Hippocampal formation (tissue), 2 donors: ENCODE measurements at places on chromosomes 5 and 9.

DNA sequence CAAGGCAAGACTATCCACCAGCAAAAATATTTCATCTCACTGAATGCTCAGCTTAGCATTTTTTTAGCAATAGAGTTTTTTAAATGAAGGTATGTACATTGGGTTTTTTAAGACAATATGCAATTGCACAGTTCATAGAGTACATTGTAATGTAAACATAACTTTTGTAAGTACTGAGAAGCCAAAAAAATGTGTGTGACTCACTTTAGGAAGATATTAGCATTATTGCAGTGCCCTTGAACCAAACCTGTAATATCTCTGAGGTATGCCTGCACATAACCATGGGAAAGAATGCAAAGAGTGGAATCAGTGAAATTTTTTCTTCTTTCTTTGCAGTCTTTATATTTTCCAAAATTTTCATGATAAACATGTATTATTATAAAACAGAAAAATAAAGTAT lies 1533.3 kb upstream of the WWC1 start:
- DNase-seq = no peak

DNA sequence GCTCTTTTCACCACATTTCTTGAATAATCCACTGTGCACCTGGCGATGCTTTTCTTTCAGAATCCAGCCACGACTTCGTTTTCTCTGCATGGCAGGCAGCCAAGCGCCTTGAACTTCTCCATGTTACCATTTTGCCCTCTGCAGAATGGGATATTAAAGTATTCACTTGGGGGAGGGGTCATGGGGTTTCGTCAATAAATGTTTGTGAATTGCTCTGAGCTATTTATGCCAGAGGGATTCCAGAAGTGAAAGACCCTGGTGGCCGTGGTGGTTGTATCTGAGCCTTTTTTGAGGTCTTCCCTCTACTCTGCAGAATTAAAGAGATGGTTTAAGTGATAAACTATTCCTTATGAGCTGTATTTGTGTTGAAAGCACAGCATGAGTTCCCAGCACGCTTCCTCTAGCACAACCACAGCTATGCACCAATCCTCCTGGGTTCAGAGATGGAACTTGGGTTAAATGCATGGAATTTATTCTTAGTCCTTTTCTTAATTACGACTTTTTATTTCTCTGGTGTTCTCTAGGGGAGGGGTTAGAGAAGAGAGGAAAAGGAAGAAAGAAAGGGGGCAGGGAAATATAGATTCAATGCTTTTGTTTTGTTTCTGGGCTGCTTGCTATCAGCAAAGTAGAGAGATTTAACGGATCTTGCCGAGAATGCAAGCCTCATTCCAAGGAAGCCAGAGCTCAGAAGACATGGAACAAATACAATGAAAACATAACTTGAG lies 478.2 kb upstream of the TNC start:
- no peak for DNase-seq

DNA sequence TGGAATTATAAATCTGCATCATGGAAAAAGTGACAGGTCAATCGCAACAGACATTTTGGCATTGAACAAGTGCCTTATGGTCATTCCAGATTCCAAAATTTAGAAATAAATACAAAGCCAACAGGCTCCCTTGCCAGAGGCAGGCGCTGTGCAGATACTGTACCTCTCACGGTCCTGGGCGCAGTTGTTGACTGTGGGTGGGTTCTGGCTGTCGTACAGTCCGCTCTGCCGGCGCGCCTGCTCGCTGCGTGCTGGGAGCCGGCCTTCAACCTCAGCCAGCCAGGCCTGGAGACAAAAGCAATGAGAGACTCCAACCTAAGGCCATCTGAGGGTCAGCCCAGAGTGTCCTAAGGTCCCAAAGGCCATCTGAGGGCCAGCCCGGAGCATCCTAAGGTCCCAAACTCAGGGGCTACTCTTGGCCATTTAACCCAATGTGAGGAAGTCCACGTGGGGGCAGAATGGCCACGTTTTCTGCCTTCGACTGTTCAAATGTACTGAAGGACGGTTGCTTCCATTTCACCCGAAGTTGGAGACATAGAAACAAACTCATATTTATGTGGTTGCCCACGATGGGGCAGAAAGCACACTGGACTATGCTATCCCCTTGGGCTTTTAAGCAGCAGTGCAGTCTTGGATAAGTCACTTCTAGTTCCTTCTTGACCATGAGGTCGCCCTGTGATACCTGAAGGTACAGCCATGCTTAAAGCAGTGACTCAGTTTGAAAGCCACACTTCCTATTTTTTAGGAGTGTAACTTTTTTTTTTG lies 65.2 kb downstream of the USP20 start:
- DNase-seq = no peak

DNA sequence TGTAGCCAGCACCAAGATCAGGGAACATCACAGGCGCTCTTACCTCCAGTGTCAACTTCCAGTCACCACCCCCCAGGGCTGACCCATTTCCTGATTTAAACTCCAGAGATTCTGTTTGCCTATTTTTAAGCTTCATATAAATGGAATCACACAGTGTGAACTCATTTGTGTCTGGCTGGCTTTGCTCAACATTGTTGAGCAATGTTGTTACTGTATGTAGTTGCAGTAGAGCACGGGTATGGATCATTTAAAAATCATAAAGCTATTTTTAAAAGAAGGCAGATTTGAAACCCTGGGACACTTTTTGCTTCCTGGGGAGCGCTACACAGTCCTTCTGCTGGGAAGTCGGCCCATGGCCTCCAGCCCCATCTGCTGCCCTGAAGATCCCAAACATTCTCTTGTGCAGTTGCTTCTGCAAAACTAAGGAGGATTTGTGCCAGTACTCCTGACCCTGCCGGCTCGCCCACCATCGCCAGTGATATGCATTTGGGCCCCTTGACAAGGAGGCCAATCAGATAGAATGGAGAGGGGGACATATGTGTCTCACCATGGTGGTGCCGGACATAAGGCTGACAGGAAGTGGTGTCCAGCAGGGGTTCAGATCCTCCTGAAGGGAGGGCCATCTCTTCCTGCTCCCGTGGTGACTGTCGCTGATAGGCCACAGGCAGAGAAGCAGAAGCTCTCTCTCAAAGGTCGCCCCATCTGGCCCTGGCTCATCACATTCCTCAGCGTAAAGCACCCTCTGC lies 13.3 kb downstream of the DCANP1 start:
- DNase-seq = no peak

DNA sequence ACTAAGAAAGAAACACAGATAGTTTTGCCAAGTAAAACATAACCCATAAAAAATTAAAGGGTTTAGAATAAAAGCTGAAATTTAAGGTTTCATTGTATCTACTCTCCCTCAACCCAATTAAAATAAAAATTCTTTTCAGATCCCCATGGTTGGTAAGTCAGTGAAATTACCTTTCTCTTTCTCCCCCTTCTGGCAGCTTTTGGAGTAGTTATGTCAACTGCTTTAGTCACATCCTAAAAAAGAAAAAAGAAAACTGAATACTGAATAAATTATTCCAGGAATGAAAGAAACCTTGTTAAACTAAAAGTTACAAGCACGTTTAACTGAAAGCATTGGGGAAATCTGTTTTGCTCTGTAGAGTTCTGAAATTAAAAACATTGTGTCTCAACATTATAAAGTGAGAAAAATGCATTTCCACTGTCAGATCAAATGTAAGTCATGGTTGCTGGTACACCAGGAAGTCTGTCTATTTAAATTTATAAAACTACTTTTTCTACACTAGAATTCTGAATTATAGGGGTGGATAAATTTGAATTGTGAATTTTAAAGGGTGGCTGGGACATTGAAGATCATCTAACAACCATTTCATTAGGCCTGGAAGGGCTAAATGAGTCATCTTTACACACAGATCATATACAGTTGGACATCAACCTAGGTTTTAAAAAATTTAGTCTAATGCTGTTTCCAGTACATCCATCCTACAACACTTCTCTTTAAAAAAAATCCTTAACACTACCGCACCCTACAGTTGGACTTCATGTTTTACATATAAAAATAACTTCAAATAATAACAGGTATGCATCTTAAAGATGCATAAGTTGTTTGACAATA lies 24.7 kb downstream of the PSIP1 start:
- DNase-seq = no peak

DNA sequence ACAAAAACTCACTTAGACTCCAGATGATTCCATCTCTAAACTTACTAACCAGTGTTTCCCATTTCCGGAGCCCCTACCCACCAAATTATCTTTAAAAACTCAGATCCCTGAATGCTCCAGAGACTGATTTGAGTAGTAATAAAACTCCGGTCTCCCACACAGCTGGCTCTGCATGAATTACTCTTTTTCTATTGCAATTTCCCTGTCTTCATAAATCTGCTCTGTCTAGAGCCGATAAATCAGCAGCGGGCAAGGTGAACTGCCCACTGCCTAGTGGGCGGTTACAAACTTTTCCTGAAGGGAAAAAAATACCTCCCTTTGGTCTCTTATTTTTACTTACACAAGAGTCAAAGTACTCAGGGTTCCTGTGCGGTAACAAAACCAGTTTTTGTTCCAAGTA lies 624.4 kb upstream of the RORB start:
- DNase-seq = no peak

- no peak for DNase-seq
These were observed 556 bp downstream of the MTREX start for GRCh38 chr5:55308254-55308836.

DNA sequence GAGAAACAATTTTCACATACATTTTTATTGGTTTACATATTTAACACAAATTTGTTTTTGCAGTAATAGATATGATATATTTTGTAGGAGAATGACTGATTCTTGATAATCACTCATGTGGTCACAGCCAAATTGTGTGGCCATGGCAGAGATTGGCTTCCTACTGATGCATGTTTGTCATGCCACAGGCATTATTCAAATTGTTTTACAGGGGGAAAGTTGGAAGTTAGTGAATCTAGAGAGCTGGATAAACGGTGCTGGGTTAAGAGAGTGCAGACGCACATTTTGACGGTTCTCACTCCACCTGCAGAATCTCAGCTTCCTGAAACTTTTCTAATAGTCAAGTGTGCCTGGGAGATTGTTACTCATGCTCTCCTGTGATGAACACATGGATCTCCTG lies 91.1 kb upstream of the FBN2 start:
- DNase-seq = no peak

DNA sequence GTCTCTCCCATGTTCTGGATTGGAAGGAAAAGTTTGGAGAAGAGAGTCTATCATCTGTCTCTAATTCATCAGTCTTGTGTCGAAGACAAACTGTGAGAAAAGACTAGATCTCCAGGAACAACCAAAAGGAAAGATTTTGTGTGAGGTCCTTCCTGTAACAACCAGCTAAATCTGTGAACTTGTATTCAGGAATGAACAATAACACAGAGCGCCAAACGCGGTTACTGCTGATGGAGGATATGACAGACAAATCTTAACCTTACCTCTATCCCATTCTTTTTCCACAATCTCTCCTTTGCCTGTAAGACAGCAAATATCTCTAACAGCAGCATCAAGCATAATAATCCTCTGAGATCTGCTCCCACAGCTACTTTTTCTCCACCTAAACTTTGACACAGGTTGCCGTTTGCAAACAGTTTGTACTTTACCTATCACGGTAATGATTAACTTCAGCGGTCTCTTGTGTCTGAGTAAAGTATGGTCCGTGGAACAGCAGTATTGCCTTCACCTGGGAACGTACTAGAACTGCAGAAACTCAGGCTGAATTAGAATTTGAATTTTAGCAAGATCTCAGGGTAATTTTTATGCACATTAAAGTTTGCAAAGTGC lies 387.6 kb downstream of the ELAVL2 start:
- no peak for DNase-seq

DNA sequence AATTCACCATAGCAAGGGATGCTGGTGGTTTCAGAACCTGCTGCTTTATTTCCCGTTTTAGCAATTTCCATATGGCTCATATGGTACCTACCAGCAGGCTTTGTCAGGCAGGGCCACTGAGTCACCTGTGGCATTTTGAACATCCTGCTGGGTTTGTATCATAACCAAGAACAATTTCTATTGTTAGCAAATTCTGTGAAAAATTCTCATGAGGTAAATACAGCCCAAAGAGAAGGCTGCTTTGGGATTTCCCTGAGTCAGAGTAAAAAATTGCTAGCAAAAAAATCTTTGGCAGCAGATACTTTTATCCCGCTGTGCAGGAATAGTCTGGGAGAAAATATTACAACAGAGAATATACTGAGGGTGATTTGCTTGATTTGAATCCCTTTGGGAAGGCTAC lies 52.7 kb downstream of the PRR16 start:
- DNase-seq = no peak

GRCh38 chr9:93081931-93082330 lies 14.1 kb upstream of the CARD19 start:
- no peak for DNase-seq

- DNase-seq = no peak
These were observed 106.3 kb downstream of the C9orf152 start for GRCh38 chr9:110101531-110102161.

GRCh38 chr5:122263352-122264030 lies 48.5 kb upstream of the SNCAIP start:
- DNase-seq = no peak

GRCh38 chr5:122402955-122403685 lies 91.1 kb downstream of the SNCAIP start:
- DNase-seq = no peak

DNA sequence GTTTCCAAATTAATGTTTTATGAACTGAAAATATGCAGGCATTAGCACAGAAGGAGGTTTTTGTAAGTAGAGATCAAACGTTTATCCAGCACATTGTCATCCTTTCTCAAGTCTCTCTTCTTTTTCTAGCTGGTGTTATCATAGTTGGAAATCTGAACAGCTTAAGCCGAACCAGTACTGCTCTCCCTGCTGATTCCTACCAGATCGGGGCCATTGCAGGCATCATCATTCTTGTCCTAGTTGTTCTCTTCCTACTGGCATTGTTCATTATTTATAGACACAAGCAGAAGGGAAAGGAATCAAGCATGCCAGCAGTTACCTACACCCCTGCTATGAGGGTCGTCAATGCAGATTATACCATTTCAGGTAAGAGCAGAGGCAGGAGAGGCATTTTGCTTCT lies 72.1 kb upstream of the PRRC1 start:
- DNase-seq = no peak

DNA sequence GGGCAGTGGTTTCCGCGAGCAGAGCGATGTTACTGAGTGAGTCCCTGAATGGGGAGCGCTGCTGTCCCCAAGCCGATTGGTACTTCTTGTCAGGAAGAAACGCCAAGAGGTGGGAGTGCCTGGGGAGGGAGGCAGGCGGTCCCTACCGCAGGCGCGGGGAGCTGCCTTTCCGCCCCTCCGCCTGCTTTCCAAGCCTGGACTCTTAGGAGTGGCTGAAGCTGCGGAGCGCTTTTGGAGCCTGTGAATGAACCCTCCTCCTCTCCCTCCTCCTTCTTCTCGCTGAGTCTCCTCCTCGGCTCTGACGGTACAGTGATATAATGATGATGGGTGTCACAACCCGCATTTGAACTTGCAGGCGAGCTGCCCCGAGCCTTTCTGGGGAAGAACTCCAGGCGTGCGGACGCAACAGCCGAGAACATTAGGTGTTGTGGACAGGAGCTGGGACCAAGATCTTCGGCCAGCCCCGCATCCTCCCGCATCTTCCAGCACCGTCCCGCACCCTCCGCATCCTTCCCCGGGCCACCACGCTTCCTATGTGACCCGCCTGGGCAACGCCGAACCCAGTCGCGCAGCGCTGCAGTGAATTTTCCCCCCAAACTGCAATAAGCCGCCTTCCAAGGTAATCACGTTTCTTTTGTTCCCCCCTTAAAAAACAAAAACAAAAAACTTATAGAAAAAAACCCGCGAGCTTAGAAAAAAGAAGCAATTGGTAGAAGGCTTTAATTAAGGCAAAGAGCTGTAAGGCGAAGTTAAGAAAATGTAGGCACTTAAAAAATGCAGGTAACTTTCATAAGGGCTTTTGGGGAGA lies at the start of gene VCAN:
TSS of gene VCAN (plus strand) at position 340 of the 808 bp plus-strand sequence. CDS start 11,775 bp downstream, outside the sequence.
- peak; percentile 48 for DNase-seq

- peak; percentile 12 for DNase-seq
These were observed 154.8 kb upstream of the LHFPL2 start for GRCh38 chr5:78803353-78803752.
